A549 treated with dexamethasone at 1 μM for 4 hours (cell line): ENCODE measurements at places on chromosomes 7 and 10. TPM values are rescaled to one million over a fixed set of nuclear protein-coding genes. Genes with fewer than 3 reads are reported as not detected.

The PRKAR1B gene
- total RNA-seq: 28.2 to 33.5 TPM (median 31.6 TPM) in 5 replicates

The GLI3 gene
- total RNA-seq: 0.05 to 0.45 TPM (median 0.19 TPM) in 5 replicates

The HOXA11 gene
- 0.36 to 0.63 TPM (median 0.56 TPM) in 5 replicates for total RNA-seq

The ANKRD1 gene
- total RNA-seq: 35.0 to 54.9 TPM (median 47.3 TPM) in 5 replicates

The SAMD9L gene
- total RNA-seq: 0.45 to 1.0 TPM (median 0.48 TPM) in 5 replicates

The TLX1 gene
- 0.04 TPM in 1 of 5 replicates, not detected in the others for total RNA-seq

The TPK1 gene
- 1.9 to 3.6 TPM (median 3.2 TPM) in 5 replicates for total RNA-seq

The ANKRD7 gene
- total RNA-seq: 0.11 to 0.57 TPM (median 0.30 TPM) in 5 replicates

The C10orf62 gene
- total RNA-seq: 0.07 to 0.20 TPM (median 0.11 TPM) in 4 of 5 replicates, not detected in the other

The COL26A1 gene
- total RNA-seq: 0.42 to 0.72 TPM (median 0.64 TPM) in 5 replicates

The NAPEPLD gene
- total RNA-seq: 2.7 to 4.9 TPM (median 3.7 TPM) in 5 replicates

The ZC3HAV1L gene
- 4.2 to 10.5 TPM (median 8.9 TPM) in 5 replicates for total RNA-seq

The MSS51 gene
- total RNA-seq: 0.26 to 0.57 TPM (median 0.38 TPM) in 5 replicates

The TMEM178B gene
- total RNA-seq: 1.3 to 2.0 TPM (median 1.7 TPM) in 5 replicates
